ENCODE measurements at places on chromosomes 7 and 10. TPM values are rescaled to one million over a fixed set of nuclear protein-coding genes. Genes with fewer than 3 reads are reported as not detected.

DNA sequence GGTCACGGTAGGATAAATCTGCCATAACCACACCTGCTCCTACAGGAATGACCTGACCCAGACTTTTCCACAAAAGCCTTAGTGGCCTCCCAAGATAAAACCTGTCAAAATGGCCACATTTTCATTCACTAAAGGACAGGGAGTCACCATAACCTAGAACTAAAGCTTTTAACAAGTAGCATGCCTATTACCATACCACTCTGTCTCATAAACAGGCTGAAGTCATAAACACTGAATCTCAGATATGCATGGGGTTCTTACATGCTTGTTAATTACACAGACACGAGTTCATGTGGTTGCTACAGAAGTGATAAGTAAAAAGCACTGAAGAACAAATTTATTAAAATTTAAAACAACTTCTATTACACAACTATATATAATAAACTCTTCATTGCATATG lies 56.0 kb downstream of the HIPK2 start:
- no peak for DNase-seq

MYL10 gene
- not detected for total RNA-seq

ATP5MK gene
- 516 TPM for total RNA-seq

CNTNAP2 gene
- total RNA-seq, result 4.2 TPM
